Stromal cell of bone marrow (primary cell): ENCODE measurements at places on chromosomes 5 and 9.

DNA sequence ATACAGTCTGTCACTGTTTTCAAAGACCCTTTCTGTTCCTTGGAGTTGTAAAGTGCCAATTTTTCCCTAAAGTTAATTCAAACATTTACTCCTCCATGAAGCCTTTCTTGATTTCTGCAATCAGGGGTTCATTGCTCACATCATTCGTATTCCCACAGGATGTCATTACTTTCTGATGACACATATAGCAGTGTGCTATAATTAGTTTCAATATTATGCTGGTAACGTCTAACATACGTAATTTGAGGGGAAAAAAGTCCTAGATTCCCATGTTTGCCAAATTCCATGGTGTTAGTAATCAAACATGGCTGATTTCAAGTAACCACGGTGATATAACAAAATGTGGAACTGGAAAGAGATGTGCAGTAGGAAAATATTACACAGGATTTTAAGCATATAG, 468.2 kb upstream of the MEF2C start:
- DNase-seq: peak; percentile 51

GRCh38 chr5:148477429-148477828, 93.7 kb downstream of the FBXO38 start:
- DNase-seq: no peak

DNA sequence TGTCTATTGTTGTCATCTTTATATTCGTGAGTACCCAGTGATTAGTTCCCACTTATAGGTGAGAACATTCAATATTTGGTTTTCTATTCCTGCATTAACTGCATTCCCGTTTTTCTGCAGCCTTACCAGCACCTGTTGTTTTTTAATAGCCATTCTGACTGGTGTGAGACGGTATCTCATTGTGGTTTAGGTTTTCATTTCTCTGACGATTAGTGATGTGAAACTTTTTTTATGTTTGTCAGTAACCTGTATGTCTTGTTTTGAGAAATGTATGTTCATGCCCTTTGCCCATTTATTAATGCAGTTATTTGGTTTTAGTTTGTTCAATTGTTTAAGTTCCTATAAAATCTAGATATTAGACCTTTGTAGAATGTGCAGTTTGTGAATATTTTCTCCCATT, 546.0 kb upstream of the RORB start:
- DNase-seq: no peak

DNA sequence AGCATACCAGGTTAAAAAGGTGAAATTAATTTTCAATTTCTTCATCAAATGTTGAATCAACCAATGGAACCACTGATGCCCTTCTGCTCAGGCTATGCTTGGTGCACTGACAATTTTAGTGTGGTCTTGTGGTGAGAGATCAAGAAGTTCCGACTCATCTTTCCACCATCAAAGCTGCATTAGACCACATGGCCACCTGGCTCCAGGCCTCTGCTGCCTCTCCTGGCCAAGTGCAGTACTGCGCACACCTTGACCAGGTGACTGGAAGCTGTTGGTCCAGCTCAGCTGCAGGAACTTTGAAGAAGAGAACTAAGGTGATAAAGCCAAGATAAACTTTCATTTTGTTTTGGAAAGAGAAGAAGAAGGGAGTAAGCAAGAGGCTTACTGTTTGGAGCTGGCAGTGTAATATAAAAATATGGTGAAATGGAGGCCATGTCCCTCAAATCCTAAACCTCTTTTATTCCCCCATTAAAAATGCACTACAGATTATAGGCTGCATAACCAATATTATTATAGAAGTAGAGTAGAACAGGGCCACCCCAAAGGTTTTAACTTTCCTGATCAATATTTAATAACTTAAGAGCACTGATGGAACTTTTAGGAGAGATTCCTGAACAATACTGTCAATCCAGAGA, 315.5 kb upstream of the C9orf72 start:
- no peak for DNase-seq

GRCh38 chr5:154923441-154924430, 14.3 kb downstream of the GEMIN5 start:
- no peak for DNase-seq

DNA sequence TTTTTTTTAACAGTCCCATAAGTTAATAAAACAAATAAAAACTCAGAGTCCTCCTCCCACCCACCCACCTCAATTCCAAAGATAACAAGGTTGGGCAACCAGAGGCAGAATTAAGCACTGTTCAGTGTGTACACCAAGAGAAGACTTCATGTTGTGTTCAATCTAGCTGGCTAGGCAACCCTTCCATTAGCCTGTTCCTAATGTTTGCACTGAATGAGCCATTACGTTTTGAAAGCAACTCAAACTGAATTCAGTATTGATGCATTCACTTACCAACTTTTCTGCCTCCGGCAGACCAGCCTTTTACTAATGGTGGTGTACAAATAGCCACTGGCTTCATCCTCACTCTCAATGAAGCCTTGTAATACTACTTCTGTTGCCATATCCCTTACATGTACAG, 47.5 kb downstream of the PBX3 start:
- no peak for DNase-seq
